ENCODE measurements at places on chromosomes 4 and X.

DNA sequence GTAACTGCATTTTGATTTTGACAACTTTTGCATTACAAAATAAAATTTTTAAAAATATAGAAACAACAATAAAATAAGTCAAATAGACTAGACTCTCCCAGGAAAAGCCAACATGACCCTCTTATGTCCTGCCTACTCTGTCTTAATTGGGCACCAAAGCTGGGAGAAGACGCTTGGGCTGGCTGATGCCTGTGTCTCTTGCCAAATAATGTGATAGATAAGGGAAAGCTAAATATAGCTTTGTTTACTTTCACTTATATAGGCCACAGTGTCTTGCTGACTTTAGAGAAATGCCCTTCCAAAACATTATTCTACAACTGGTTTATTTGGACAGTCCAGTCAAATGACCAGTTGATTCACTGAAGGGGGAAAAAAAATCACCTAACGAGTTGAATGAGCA is 54.2 kb downstream of the FMR1NB start:
- DNase-seq = no peak

GRCh38 chrX:38008658-38009057 is 2.3 kb downstream of the SYTL5 start:
- DNase-seq = no peak

DNA sequence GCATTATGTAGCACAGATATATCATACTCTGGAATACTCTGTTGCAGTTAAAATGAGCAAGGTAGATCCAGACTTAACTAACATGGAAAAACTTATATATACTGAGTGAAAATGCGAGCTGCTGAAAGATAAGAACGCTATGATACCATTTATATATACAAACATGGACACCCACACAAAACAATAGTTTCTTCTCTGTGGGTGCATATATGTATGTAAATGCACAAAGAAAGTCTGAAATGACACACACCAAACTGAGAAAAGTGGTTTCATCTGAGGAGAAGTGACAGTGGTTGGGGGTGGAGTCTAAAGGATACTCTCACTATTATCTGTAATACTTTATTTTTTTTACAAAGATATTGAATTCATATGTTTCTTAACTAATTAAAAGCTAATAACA is 12.2 kb upstream of the FGF2 start:
- DNase-seq = no peak

DNA sequence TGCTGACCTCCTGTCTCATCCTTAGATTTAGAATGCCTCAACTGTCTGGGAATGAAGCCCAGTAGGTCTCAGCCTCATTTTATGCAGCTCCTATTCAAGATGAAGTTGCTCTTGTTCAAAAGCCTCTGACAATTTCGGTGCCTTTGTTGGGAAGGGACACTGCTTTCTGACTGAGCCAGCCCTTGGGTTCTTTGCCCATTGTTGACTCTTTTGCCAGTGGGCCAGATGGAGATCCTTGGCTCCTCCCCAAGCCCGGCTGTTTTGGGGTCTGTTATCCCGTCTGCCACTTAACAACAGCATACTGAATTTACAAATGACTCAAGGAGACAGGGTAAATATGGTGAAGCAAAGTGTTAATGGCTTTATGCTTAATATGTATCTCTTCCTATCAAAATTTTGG is 58.3 kb upstream of the PRKX start:
- no peak for DNase-seq

DNA sequence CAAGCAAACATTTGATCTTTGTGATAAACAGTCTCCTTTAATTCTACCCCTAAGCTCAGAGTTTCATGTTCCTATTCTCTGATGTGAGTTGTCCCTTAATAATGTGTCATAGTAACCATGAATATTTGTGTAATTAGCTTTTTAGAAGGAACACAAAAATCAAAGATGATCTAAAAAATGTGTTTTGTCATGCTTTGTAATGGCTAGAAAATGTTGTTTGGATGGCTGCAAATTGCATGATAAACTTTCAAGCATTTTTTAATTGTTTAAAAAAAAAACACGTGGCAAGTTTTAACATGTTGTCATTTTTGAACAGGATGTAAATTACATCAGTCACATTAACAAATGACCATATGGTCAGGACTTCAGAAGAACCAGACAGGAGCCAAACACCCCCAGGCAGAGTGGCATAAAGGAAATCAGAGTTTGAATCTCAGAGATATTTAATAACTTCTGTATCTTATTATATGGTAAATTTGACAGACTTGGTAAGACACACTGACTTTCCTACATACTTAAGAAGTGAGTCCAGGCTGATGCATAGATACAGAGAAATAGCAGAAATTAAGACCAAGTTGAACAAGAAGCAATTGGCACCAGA is 223.9 kb upstream of the VEGFC start:
- peak; percentile 64 for DNase-seq

DNA sequence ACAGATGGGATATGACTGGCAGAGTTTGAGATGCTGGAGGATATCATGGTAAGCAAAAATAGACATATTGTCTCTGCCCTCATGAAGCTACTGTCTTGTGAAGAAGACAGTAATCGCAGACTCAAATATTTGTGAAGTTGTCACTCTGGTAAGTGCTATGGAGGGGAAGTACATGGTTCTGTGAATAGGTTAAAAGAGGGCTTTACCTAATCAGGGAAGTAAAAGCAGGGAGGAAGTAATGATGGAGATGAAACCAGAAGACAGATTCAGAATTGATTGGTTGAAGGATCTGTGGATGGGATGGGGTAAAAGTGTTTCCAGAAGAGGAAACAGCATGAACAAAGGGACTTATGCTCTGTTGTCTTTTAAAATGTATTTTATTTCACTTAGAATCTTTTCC is 19.3 kb upstream of the MAGED1 start:
- DNase-seq = no peak

- DNase-seq = no peak
Observed at GRCh38 chr4:62360156-62360545, 1160.0 kb downstream of the ADGRL3 start.

DNA sequence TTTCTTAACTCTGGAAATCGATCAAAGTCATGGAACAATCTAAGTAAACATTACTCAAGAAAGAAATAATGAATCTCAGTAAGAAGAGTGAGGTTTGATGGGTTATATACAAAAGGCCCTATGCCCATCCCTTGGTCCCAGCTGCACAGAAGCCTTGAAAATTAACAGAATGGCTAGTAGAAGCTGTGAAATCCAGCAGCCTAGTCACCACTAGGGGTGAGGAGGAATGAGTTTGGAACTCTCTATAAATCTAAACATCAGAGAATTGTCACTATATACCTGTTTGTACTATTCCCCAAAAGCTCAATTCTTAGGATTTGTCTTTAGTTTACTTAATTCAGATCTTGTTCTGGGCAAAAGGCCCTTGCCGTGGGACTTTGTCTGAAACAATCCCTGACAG is 313.9 kb upstream of the GRID2 start:
- no peak for DNase-seq

GRCh38 chrX:153551135-153551534 is 33.7 kb downstream of the ATP2B3 start:
- no peak for DNase-seq

DNA sequence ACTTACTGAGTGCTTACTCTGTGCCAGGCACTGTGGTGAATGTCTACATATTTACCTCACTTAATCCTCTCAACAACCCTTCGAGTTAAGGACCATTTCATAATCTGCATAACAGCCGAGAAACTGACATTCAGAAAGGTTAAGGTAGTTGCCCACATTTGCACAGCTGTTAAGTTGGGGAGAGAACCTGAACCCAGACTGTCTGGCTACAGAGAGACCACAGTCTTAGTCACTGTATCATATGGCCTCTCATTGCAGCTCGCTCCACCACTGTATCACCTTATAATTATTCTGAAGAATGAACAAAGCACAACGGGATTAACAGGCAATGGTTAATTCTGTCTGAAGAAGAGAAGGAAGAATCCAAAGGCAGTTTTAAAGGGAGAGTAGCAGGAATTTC is 98.5 kb downstream of the ADGRA3 start:
- DNase-seq = peak; percentile 75

GRCh38 chrX:67546496-67547423 is 2.9 kb downstream of the AR start:
- no peak for DNase-seq

DNA sequence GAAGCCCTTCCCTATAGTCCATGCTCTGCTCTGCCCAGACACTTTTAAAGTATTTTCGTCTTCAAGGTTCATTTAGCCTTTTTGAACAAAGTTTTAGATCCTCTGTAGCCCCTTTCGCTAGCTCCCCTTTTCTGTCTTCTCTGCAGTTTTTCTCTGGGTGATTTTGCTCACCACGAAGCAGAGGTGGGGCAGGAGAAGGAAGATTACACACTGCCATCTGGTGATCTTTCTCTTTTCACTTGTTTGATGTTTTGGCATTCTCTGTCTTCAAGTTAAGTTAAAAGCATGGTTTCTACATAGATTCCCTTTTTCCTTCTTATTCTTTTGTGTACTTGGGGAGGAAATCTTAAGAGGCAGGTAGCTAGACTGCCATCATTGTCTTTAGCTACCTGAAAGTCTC is 43.9 kb downstream of the CC2D2A start:
- DNase-seq = no peak

DNA sequence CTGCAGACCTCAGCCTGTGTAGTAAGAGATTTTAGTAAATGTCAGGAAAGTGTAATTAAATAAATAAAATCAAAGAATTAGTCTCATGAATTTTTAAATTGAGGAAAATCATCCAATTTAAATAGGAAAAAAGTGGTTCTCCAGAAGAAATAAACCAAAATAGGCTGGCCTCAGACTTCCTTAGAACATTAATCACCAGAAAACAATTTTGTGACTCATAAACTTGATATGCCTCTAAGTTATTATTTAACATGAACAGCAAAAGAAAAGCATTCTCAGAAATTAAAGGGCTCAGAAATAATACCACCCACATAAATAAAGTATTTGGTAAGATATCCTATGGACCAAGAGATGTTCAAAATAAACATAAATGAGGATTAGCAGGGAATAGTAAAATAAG is 14.3 kb downstream of the FAM47B start:
- DNase-seq = peak; percentile 50

DNA sequence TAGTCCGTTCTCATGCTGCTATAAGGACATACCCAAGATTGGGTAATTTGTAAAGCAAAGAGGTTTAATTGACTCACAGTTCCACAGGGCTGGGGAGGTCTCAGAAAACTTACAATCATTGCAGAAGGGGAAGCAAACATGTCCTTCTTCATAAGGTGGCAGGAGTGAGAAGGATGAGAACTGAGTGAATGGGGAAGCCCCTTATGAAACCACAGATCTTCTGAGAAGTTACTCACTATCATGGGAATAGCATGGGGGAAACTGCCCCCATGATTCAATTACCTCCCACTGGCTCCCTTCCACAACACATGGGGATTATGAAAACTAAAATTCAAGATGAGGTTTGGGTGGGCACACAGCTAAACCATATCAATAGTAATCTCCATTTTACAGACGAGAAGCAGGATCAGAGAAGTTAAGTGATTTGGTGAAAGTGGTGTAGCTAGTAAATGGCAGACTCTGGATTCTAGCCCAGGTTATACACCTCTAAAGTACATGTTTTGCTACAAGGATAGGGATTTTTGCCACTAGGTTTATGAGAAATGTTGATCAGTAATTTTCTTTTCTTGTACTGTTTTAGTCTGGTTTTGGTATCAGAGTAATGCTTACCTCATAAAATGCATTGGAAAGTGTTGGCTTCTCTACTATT is 47.3 kb upstream of the C1GALT1C1 start:
- no peak for DNase-seq

GRCh38 chrX:21153503-21153902 is 220.7 kb upstream of the CNKSR2 start:
- DNase-seq = peak; percentile 37

DNA sequence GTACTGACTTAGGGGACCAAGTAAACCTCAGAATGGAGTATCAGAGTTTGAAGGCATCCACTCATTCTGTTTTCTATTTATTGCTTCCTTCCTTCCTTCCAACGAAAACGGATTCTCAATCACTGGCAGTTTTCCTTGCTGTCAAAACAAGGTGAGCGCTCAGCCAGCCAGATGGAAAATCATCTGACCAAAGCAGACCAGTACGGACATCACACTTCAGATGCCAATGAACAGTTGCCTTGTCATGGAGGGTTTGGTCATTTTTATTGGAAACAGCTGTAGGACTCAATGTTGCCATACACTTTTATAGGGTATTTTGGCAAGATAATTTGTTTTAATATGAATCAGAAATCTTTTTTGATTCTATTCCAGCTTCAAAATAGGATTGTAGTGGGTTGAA is 16.6 kb downstream of the GEMIN8 start:
- no peak for DNase-seq

GRCh38 chr4:71520308-71520707 is 181.5 kb downstream of the SLC4A4 start:
- no peak for DNase-seq

DNA sequence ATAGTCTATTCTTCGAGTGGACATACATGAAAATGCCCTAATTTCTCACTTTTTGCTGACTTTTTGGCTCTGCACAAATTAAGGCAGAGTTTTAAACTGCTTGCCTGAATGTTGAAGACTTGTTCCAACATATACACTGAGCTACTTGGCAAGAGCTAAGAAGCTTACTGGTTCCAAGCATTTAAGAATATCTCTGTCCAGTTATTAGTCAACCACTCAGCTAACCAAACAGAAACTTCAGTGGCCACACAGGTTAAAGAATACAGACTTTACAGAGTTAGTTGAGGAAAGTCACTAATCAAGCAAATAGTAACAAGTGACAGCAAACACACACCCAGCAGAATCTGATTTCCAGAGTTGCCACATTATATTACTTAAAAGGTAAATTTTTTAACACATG is 35.5 kb downstream of the AMER1 start:
- DNase-seq = no peak

- no peak for DNase-seq
Observed at GRCh38 chr4:116733370-116733769, 352.0 kb downstream of the TRAM1L1 start.

DNA sequence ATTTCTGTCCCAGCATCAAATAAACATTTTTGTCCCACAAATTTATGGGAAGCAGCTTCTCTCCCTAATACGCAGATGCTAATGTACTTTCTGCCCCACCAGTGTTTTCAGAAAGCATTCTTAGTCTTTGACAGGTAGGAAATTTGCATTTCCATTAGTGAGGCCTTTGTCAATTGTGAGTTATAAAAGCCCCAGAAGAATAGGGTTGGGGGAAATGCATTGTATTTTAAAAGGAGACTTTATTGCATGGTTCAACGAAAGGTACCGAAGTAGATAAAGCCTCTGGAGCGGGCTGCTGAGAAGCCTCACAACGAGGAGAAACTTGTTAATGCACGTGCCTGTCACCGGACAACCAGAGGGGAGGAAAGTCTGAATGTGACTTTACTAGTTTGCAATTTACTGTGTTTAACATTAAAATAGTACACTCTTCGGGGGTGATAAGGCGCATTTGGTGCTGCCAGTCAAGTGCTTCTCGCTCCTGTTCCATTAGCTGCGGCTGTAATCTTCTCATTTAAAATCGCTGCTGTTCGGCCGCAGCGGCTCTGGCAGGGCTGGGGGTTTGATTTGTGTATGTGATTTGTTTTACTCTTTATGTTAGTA is 63.4 kb downstream of the DCTD start:
- no peak for DNase-seq

DNA sequence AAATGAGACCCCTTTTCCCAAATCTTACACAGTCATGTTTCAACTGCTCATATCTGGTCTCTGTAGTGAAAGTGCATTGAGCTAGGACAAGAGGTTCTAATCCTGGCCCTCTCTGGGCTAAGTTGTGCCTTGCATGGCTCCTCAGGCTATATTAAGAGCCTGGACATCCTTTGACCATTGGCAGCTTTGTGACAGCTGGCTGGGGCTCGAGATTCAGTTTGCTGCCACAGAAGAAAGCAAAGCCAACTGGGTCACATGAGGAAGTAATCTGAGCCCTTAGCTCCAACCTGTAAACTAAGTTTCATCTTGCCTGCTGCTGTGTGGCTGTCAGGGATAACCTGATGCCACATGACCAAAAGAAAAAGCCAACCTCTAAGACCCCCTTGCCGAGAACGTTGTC is 51.8 kb upstream of the JADE1 start:
- no peak for DNase-seq

Data from astrocyte (in vitro differentiated cells and primary cell).